ENCODE measurements at places on chromosomes 6 and 20.

- DNase-seq: no peak
Measured at GRCh38 chr20:32672394-32672981, 1.3 kb downstream of the C20orf203 start.

DNA sequence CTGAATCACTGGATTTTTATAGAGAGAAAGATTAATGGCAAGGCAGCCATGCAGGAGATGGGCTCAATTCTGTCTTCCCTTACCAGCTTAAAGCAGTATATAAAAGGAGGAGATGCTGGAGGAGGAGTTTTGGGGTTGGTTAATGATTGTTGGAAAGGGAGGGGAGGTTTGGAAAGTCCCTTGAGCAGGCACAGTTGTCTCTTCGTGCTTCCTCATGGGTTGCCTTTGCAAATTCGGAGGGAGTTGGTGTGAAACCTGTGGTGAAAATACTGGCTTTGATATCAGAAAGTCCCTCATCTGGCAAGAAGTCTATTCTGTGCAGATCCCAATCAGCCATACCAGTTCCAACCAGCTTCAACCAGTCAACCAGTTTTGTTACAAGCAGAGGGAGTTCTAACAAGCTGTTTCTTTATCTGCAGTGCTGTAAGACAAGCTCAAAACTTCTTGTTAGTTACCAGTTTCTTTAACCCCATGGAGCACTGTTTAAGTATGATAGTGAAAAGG, 107.0 kb downstream of the HIVEP1 start:
- no peak for DNase-seq

- DNase-seq: no peak
Measured at GRCh38 chr6:158620963-158621693, 23.4 kb downstream of the DYNLT1 start.

DNA sequence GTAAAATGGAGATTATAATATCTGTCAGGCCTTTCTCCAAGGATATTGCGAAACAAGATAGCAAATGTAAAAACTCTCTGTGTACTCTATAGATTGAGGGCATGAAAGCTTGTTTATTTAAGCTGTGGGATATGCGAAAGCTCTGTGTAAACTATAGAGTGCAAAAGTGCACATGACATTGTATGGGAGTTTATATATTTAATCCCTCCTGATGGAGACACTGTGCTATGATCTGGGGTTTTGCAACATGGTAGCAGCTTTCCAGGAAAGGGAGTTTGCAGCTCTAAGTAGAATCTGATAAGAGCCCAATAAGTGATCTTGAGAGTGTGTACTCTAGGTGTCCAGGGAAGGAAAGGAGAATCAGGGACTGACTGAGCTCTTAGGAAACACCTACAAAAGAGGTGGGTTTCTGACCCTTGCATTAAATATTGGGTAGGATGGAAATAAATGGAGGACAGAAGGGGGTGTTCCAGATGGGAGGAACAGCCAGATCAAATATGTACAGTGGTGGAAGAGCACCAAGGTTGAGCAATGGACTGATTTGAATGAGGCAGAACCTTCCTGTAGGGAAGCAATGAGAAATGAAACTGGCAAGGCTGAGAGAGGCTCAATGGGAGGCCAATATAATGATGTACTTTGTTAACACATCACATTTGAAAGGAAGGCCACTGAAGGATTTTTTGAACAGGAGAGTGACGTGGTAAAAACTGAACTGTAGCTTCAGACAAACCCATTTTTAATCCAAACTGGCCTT, 450.1 kb downstream of the GJA1 start:
- no peak for DNase-seq

- DNase-seq: no peak
Measured at GRCh38 chr20:50655311-50655880, 35.9 kb downstream of the RIPOR3 start.

- DNase-seq: no peak
Measured at GRCh38 chr6:100417036-100417435, 47.7 kb downstream of the SIM1 start.

- DNase-seq: no peak
Measured at GRCh38 chr6:87340230-87340629, 4.4 kb upstream of the C6orf163 start.

DNA sequence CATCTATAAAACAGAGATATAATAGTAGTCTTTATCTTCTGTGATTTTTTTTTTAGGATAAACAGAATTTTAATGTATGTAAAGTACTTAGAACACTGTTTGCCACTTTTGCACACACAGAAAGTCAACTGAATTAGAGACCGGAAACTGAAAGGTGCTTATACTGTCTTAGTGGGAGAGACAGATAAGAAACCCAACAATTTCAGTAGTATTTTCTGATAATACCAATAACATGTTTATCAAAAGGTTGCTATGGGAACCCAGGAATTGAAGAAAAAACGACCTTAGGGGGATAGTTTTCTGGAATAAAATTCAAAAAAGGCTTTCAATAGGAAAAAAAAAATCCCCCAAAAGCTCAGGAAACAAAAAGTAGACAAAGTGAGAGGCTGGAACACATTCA, 138.6 kb downstream of the BCKDHB start:
- DNase-seq: no peak

- DNase-seq: no peak
Measured at GRCh38 chr6:118780668-118781067, 113.3 kb upstream of the ASF1A start.

- no peak for DNase-seq
Measured at GRCh38 chr6:22583230-22583629, 13.9 kb downstream of the HDGFL1 start.

- no peak for DNase-seq
Measured at GRCh38 chr6:11427723-11428245, 109.8 kb upstream of the TMEM170B start.

GRCh38 chr6:129748212-129748900, 38.4 kb upstream of the ARHGAP18 start:
- peak; percentile 5 for DNase-seq

DNA sequence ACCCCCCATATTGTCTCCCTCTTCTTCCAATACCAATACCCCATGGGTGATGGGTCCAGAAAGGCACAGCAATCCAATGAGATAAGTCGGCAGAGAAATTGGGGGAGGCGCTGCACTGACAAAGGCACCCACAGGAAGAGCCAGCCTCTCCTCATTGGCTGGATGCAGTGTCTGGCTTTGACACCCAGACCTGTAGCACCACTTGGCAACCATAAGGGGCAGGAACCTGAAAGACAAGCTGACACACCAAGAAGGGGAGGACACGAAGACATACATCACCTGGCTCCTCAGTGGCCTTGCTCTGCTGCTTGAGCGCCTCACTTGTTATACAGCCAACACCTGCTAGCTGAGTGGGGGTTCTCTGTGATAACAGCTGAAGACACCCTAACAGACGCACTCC, 19.4 kb upstream of the SLC4A11 start:
- no peak for DNase-seq

Measured in GM12892 (cell line).